ENCODE measurements at places on chromosomes 7 and 10.

- DNase-seq: no peak
Observed at GRCh38 chr10:78511324-78512204, 477.9 kb downstream of the RPS24 start.

GRCh38 chr7:14009453-14010418, 20.3 kb upstream of the ETV1 start:
- DNase-seq: no peak

DNA sequence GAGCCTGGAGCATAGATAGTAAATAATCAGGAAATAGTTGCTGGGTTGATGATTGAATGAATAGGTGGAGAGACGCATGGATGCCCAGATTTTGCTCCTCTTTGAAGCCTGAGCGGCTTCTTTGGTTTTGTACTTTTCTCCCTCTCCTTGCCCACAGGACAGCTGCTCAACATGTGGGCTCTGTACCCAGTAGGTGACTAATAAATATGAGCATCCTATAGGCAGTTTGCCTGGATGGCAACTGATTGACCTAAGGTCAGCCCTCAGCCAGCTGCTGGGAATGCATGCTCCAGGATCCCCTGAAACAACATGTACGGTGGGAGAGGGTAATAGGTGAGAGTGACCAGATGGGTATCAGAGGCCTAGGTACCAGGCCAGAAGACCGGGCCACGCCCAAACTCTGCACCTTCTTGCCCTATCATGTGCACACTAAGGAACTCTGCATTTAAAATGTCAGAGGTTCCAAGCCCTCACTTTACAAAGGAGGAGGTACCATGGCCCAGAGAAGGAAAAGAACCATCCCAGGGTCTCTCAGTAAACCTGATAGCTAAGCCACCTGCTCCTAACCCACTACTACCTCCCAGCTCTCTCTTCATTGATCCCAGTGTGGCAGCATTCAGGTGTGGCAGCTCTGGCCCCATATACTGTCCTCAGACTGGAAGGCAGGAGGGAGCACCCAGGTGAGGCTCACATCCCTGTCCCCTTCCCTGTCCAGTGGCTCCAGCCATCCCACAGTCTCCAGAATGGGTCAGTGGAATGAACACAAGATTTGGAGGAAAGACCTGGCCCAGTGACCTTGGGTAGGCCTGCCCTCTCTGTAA, 2.7 kb upstream of the ZCCHC24 start:
- DNase-seq: no peak

- DNase-seq: no peak
Observed at GRCh38 chr7:27082171-27082570, 13.6 kb downstream of the HOXA1 start.

DNA sequence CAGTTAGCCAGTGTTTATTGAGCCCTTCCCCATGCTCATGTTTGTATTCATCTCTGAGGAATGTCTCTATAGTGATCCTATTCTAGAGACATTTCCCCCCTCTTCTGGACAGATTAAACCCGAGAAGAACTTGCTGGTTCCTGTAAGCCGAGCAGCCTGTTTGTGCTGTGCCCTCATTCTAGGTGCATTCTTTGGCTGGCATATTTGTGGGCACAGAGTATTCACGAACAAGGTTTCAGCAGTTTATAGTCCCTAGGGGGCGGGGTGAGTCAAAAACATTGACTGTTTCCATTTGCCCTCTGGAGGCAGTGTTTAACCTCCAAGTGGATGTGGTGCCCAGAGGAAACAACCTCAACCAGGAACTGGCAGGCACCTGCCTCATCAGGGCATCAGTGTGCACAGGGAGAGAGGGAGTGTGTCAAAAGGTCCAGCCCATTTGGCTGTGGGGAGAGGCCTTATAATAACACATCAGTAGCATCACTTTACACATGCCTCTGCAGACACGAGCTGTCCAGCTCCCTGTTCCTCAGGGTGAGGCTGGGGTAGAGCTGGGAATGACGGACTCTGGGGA, 273.3 kb upstream of the LRGUK start:
- no peak for DNase-seq

Measured in cortex of kidney (tissue), 1 donor.